Gastrocnemius medialis (tissue), 4 donors: ENCODE measurements at places on chromosomes 7 and 10. TPM values are rescaled to one million over a fixed set of nuclear protein-coding genes. Genes with fewer than 3 reads are reported as not detected.

MBLAC1 gene
- 1.4 TPM for total RNA-seq

RBP4 gene
- total RNA-seq: 7.5 TPM

CDC14C gene
- total RNA-seq: not detected

GRCh38 chr10:121624836-121625486, 26.7 kb upstream of the FGFR2 start:
- no peak for DNase-seq

- no peak for DNase-seq
Observed at GRCh38 chr10:122561212-122561611, 658 bp downstream of the DMBT1 start.

- DNase-seq: no peak
Observed at GRCh38 chr10:19847321-19847720, 31.1 kb downstream of the PLXDC2 start.

- no peak for DNase-seq
Observed at GRCh38 chr7:36032361-36032818, 120.7 kb upstream of the EEPD1 start.

GRCh38 chr7:126529254-126529653, 723.5 kb downstream of the GRM8 start:
- DNase-seq: no peak

DNA sequence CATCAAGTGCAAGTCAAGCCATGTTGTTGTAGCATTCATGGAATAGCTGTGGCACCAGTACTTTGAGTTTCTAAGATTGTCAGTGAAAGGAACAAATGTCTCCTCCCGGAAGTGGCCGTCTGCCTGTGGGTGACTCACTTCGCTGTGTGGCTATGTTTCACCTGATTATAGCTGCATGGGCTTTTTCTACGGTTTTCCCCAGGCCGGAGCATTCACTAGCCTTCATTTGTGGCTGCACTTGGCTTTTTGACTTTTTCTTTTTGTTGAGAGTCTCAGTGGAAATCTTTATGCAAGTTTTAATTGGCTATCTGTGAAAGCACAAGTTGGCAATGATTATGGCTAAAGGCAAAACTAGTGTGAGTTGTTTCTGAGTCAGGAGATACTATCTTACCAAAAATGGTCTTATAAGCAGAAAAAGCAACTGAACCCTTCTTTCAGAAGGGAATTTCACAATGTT, 35.0 kb downstream of the SRI start:
- no peak for DNase-seq

GRCh38 chr10:94677691-94678090, 5.8 kb upstream of the CYP2C18 start:
- DNase-seq: no peak

DNA sequence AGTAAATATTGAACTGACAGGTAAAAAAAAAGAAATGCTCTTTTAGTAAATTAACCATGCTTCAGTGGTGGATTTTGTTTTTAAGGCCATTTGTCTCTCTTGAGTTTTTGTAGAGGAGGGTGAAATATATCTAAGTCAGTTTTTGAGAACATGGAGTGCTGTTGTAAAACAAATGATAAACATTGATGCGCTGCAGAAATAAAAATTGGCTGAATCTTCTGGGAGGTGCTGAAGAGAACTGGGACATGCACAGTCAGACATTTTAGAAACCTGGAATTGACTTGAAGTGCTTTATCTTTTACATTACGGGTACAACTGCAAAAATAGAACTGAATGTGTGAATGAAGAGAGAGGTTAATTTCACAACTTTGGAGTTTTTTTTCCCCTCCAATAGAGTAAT, 203.0 kb upstream of the HDAC9 start:
- no peak for DNase-seq

DNA sequence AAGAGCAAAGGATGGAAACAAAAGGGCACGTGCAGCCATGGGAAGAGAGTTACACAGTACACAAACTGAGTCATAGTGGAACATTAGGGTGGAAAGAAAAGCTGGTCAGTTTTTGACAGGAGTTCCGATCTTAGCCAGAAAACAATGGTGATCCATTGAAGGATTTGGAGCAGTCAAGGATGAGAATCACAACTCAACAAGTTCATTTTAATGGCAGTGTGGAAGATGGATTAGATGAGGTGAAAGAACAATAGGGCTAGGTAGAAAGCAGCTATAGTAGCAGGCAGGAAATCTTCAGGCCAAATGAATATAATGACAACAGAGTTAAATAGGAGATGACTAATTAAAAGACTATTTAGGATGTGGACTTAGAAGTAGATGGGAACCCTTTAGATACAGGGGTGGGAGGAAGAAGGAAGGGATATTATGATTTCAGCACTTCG, 136.3 kb downstream of the DOCK4 start:
- DNase-seq: no peak

- peak; percentile 6 for DNase-seq
Observed at GRCh38 chr7:80859272-80859970, 59.4 kb downstream of the SEMA3C start.
